ENCODE measurements at places on chromosomes 7 and 10.

- DNase-seq: peak; percentile 9
These were observed 321.5 kb upstream of the NRP1 start for GRCh38 chr10:33655921-33656320.

DNA sequence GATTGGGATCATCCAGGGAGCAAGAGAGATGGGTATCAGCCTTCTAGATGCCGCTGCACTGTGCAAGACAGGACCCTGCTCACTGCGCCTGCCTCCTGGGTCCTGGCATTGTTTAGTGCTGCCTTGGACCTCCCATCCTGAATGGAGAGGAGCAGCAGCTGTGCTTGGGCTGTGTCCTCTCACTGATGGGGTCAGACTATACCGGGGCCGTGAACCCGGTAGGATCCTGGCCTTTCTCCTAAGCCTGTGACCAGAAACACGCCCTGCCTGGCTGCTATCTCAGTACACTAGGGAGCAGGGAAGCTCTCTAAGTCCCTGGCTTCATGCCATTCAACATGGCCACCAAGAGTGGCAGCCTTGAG is 309.4 kb upstream of the ZNF32 start:
- no peak for DNase-seq

- DNase-seq: no peak
These were observed 73.1 kb downstream of the CLIP2 start for GRCh38 chr7:74362266-74362665.

DNA sequence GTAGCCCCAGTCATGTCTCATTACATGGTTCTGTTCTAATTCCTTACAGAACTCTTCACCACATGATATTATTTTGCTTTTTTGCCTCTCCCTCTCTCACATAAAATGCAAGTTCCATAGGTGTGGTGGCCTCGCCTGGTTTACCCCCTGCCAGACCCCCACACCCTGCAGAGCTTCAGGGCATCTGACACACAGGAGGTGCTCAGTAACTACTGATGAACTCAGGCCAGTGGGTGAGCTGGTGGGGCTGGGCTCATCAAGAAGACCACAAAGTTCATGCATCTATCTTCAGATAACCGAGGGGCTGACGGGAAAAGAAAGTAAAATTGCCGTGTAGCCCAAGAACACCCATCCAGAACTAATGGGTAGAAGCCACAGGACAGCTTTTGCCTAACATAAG is 253.1 kb downstream of the GRID1 start:
- DNase-seq: no peak

- no peak for DNase-seq
These were observed 238.7 kb downstream of the RPS24 start for GRCh38 chr10:78272329-78272728.

DNA sequence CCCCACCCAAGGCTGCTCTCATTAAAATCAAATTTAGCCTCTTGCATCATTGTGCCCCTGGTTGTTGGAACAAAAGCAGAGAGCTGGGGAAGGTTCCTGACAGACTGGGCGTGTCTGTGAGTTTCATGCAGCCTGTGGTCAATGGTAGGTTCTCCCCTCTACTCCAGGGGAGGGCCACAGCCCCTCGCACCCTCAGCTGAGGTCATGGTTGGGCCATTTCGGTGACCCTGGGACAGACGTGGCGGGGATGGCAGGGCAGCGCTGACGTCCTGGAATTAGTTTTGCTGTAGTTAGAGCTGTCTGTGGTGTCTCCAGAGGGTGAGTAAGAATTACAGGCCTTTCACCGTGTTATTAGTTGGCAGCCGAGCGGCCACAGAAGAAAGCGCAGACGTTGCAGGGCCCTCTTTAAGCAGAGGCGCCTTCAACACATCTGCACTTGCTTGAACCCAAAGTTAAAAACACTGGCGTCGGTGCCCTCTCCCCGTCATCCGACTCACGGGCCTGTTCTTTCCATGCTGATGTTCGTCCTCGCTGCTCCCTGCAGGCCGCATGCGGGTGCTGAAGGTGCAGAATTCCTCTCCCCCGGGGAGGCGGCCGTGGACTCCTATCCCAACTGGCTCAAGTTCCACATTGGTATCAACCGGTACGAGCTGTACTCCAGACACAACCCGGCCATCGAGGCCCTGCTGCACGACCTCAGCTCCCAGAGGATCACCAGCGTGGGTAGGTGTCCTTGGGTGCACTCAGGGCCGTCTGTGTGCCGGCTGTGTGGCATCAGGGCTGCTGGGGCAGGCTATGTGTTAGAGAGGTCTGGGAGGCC is 2.8 kb downstream of the FAM20C start:
- DNase-seq: peak; percentile 69

- DNase-seq: peak; percentile 83
These were observed 93.4 kb downstream of the SLC39A12 start for GRCh38 chr10:18044976-18045720.

DNA sequence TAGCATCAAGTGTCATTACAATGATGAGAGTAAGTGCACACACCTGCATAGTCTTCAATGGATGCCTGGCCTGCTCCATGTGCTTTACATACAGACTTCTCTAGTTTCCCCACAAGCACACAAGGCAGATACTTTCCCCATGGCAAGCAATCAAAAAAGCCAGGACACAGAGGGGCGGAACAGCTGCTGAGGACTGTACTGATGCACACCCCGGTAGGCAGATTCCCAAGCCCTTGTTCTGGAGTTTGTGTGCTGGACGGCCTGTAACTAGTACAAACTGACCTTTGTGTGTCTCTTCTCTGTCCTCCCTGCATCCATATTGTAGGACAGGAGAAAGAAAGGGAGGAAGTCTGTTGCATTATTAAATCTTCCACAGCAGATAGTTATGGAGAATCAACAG is 25.8 kb downstream of the UBE2D4 start:
- DNase-seq: no peak

DNA sequence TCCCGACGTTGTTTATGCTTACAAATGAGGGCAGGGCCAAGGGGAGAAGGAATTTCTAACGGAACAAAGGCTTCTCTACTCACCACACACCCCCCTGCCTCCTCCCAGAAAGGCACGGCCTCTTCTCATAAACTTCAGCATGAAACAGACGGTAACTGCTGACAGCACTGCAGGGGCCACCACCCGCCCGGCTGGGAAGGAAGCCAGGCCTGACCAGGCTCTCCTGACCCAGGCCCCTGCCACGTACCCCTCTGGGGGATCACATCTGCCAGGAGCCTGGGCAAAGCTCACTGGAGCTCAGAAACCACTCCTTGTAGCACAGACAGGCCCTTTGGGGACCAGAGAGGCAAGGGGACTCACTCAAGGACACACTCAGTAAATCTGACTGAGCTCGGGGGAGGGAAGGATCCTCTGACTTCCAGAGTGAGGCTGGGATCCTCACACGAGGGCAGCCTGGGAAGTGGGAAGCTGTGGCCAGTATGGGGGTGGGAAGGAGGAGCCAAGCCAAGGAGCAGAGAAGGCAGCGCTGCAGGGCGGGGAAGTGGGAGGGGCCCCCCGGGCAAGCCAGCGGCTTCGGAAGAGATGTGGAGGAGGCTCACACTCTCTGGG is 46.1 kb downstream of the ZCCHC24 start:
- DNase-seq: peak; percentile 95

DNA sequence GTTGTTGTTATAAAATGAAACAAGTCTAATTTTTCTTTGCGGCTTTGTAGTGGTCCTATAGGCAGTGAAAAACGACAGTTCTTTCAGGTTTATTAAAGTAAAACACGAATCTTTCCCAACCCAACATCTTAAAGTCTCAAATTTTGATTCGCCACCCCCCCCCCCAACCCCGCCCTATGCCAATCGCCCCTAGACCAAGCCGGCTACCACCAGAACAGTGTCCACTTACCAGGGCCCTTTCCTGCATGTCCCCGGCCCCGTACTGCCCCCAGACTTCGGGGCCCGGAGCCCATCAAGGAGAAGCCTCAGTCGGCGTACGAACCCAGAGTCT is 335 bp upstream of the CHCHD1 start:
- DNase-seq: no peak

DNA sequence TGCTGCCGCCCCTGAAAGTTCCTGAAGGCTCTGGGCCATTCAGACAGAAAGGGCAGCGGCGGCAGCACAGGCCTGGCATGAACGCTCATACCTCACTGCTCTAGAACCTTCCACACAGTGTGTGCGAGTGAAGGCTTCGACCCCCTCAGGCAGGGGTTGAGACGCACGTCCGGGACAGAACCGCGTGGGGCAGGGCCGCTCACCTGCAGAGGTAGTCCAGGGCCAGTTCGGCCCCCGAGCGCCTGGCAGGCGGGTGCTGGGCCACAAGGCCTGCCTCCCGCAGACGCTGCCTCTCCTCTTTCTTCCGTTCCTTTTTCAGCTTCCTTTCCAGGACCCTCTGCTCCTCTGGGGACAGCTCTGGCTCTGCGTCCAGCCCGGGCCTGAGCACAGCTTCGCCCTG is 26.8 kb downstream of the CYP2W1 start:
- DNase-seq: no peak
